Stomach (tissue), 19 donors: ENCODE measurements at places on chromosomes 2 and 18. TPM values are rescaled to one million over a fixed set of nuclear protein-coding genes. Genes with fewer than 3 reads are reported as not detected.

Gene CRACDL
- 79.1 TPM for total RNA-seq

Gene XPO1
- 180 TPM for total RNA-seq

Gene KATNAL2
- total RNA-seq = 39.1 TPM

Gene NYAP2
- total RNA-seq = under 0.01 TPM

Gene PTCD3
- total RNA-seq = 134 TPM

Gene C2orf81
- not detected for total RNA-seq

Gene CCL20
- total RNA-seq = 14.6 TPM
